ENCODE measurements at places on chromosomes 5 and 9.
A peak's percentile ranks its signal among the peaks of the same experiment; 100 is the strongest.

DNA sequence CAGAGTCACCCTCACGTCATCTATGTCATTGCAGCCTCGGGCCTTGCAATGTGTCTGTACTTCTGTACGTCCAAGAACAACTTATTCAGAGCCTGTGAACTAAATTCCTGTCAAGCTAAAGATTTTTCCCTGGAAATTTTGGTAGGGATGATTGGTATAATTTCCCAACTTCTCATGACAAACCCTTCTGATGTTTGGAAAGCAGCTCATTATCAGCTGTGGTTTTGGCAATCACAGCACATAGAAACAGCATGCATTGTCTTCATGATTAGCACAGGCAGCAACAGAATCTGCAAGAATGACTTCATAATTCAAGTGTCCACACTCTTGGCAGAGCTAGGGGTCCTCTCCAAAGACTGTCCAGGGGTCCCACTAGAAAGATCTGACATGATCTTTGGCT, 49.5 kb downstream of the APBA1 start:
- no peak for DNase-seq

GRCh38 chr9:138097501-138097991, 220.0 kb downstream of the CACNA1B start:
- no peak for DNase-seq

- no peak for DNase-seq
Measured at GRCh38 chr9:132424857-132425674, 15.1 kb downstream of the CFAP77 start.

DNA sequence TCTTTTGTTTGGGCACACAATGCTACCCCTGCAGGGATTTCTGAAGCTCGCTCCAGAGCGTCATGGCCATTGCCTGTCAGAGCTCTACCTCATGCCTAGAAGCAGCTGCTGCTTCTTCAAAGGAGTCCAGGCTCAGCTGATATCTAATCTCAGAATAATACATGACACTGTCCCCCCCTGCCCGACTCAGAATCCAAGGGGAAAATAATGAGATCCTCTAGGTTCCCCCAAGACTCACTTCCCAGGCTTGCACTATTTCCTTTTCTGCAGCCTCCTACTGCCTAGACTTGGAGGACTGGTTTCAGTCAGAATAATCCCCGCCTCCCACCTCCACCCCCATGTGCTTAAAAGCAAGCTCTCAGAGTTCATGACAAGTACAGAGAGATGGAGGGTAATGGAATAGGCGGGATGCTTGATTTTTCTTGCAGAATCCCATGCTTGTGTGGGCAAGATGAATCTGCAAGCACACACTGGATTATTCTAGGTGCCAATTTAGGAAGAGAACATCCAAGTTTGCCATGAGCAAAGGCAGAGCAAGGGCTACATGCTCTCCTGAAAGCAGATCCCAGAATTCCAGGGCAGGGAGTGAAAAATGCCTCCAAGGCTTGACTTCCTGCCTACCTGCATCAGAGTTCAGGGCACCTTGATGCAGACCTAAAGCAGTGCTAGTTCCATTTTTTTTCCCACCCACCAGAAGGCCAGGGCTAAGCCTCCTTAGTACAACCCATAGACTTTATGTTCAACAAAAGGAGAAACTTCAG, 97.4 kb upstream of the IFNK start:
- DNase-seq = no peak

GRCh38 chr5:168939156-168939800, 360.1 kb upstream of the PANK3 start:
- DNase-seq = no peak

- no peak for DNase-seq
Measured at GRCh38 chr5:173340984-173341383, 12.8 kb upstream of the STC2 start.

DNA sequence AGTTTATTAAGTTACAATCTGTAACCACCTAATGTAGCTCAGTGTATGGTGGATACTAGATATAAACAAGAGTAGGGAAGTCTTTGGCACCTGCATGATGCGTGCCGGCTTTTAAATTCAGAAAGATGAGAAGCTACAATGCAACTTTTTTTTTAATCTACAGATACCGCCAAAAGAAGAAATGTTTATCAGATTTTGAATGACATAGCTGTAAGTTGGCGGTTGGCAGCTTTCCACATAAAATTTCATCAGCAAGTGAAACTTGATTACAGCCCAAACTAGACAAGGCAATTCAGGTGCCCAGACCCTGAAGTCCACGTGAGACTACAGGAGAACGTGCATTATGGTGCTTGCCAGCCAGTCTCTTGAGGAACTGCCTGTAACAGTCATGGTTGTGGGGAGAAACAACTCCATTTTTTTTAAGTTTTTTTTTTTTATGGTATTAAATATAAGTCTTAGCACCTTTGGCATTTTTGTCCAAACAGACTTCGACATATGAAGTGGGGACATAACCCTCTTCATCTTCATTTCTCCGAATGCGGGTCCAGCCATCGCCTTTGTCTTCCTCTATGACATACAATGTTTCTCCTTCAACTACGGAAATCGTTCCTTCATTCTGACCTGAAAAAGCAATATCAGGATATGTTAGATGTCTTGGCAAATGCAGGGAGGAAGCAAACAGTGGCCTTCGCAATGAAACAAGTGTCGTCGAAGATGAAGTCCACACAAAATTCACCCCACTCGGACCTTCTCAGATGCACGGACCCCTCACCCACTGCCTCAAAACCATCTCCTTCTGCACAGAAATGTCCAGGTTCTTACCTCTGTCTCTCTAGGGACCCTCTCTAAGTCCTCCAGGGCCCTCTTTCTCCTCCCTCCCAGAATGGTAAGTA, 60.4 kb downstream of the USP20 start:
- DNase-seq = peak; percentile 41

DNA sequence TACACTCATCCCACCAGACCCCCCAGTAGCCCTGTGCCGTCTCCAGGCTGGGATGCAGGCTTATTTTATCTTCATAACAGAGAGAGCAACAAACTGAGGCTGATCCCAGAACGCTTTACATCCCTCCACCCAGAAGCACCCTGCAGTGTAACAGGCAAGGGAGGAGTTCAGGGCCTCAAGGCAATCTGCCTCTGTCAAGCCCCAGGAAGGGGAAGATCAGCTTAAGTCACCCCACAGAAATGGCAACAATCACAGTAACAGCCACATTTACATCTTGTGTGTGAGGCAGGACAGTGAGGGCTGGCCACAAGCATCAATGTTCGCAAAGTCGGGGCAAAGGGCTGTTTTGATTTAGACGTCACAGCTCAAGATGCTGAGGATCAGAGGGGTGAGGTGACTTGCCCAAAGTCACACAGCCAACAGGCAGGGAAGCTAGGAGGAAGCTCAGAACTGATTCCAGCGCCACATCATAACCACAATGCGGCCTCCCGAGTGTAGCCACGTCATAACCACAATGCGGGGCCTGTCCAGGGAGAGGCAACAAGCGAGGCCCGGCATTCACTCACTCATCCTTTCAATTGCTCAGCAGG, 14.4 kb downstream of the STK10 start:
- DNase-seq = peak; percentile 54

DNA sequence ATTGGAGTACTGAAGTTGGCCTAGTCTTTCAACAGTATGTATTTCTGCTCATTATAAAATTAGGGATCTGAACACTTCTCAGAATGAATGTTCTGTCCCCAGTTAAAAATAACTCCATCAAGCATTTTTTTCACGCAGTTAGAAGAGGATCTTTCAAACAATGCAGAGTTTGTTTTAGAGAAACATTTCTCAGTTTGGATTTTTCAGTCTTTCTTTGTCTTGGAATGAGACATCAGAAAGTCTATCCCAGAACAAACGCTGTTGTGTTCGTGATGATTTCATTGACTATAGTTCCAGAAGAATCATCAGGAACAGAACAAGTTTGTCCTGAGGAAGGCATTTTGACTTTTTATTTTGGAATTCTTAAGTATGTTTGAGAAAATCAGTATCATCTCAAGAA, 218.7 kb downstream of the ARRDC3 start:
- no peak for DNase-seq

DNA sequence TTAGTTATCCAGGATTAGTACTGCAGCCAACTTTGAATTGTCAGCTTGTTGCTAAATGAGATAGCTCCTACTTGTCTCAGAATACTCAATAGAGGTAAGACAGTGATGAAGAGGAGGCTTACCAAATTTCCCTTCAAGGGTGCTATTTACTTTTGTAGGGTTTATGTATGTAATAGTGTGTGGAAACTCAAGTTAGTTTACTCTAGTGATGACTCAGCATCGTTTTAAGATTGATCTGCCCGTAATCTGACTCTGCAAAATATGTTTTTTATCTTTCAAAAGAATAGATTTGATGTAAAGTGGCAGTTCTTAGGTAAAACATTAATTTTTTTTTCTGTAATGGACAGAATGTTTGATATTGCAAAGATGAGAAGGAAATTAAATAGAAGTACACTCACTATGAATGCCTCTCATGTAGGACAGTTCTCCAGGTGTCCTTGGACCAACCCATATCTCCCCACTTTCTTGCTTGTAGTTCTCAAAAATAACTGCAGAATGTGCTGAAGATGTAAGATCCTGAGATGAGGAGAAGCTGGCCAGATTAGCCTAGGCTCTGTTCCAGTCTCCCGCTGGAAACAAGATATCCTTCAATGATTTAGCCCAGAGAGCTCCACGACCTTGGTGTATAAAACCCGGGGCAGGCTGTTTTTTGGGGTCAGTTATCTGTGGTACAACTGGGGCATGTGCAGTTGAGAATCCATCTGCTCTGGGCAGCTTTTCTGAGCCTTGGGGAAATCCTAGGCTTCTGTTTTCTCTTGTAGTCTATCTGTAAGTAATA, 24.4 kb upstream of the MROH2B start:
- DNase-seq = no peak

- DNase-seq = no peak
Measured at GRCh38 chr9:110257097-110257841, 962 bp upstream of the TXN start.

GRCh38 chr5:7754997-7755596, 95.8 kb downstream of the CFAP90 start:
- DNase-seq = no peak

- DNase-seq = no peak
Measured at GRCh38 chr5:125045646-125046045, 299.2 kb upstream of the ZNF608 start.

DNA sequence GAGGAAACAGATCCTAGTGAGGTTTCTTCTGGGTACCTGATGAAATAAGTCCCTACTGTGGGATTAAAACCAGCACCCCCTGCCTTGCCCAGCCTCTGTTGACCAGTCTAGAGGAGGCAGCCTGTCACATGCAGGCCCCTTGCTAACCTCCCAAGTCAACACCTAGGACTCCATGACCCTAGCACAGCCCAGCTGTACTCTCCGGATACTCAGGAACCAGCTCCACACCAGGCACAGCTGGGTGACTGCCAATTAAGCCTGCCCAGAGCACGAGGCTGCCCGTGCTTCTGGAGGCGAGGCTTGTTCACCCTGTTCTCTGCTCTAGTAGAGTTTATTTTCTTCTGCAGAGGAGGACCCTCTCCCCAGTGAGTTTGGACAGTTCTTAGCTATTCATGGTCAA, 92.5 kb downstream of the SNX24 start:
- no peak for DNase-seq

DNA sequence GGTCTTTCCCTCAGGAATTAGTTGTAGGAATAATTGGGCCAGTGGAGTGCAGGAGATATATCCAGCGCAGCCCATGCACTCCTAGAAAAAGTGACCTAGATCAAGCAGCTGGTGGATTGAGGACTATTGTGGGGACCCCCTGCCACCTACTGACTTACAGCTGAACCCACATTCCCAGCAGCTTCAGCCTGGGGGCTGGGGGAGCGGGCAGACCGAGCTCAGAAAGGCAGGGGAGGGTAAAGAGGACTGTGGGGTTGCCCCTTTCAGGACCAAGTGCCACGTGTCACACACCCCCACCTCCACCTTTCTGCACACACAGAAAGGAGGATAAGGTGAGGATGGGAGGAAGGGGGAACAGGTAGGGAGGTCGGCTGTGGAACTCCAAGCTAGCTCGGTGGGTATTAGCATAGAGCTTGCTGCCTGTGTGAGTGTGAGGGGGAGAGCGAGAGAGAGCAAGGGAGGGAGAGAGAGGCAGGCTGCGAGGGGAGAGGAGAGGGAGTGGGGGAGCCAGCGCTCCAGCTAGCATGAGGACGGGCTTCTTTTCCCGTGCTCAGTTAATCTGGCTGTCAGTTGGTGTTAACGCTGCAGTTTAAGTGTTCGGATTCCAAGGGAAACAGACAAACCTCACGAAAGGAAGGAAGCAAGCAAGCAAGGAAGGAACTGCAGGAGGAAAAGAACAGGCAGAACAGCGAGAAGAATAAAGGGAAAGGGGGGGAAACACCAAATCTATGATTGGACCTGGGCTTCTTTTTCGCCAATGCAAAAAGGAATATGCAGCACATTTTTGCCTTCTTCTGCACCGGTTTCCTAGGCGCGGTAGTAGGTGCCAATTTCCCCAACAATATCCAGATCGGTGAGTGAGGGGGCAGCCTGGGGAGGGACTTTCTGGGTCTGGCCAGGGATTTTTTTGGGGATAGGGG, at the start of gene GRIA1:
Gene GRIA1, plus strand, starts transcription at position 553 of the 920 bp plus-strand sequence.
- no peak for DNase-seq

GRCh38 chr5:172823840-172824362, 10.2 kb upstream of the ERGIC1 start:
- no peak for DNase-seq

DNA sequence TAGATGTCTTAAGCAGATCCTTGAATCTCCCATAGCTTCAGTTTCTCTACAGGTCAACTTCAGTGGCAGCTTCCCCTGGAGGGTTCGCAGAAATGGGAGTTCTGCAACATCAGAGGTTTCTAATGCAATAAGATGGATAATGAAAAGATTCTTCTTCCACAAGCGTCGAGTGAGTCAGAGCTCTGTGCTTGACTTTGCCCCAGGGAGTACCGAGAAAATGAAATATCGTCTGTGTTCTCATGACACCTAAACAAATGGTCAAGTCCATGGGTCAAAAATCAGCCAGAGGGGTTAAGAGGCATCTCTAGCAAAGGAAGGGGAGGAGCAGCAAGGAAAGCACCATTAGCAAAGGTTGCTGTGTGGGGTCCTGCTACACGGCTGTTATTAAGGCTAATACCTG, 3.2 kb upstream of the ADRA1B start:
- DNase-seq = no peak

- no peak for DNase-seq
Measured at GRCh38 chr5:166505544-166505943, 1785.9 kb upstream of the WWC1 start.

DNA sequence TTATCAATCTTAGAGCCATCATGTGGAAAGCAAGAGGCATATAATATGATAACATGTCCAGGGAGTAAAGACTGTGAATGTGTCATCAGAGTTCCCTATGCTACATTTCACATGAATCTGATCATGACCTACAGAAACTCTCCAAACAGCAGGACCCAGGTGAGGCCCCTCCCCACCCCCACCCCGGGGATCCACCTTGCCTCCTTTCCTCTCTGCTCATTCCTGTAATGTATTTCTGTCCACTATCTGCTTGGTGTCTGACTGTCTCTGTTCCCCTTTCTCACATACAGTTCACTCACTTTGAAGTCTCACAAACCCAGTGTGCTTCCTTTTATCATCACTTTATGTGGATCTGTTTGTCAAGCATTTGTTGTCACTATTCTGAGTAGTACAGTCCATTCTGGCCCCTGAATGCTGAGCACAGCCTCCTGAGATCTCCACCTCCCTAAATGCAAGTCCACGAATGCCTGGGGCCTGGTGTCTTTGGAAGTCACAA, 76.4 kb upstream of the SMARCA2 start:
- no peak for DNase-seq

GRCh38 chr9:137114220-137114612, 317 bp downstream of the DPP7 start:
- no peak for DNase-seq

GRCh38 chr5:14440582-14441431, 140.8 kb upstream of the OTULINL start:
- no peak for DNase-seq

GRCh38 chr9:130053504-130054324, at the start of gene GPR107:
Gene GPR107, plus strand, starts transcription at chr9:130053906. Its CDS starts 27 bp downstream, at chr9:130053933.
- peak; percentile 66 for DNase-seq

Measured in T-helper 9 cell (primary cell).